T-helper 1 cell (primary cell): ENCODE measurements at places on chromosomes 16 and 17.

- DNase-seq, result no peak
These were observed 106.3 kb upstream of the CRHR1 start for GRCh38 chr17:45677770-45678169.

DNA sequence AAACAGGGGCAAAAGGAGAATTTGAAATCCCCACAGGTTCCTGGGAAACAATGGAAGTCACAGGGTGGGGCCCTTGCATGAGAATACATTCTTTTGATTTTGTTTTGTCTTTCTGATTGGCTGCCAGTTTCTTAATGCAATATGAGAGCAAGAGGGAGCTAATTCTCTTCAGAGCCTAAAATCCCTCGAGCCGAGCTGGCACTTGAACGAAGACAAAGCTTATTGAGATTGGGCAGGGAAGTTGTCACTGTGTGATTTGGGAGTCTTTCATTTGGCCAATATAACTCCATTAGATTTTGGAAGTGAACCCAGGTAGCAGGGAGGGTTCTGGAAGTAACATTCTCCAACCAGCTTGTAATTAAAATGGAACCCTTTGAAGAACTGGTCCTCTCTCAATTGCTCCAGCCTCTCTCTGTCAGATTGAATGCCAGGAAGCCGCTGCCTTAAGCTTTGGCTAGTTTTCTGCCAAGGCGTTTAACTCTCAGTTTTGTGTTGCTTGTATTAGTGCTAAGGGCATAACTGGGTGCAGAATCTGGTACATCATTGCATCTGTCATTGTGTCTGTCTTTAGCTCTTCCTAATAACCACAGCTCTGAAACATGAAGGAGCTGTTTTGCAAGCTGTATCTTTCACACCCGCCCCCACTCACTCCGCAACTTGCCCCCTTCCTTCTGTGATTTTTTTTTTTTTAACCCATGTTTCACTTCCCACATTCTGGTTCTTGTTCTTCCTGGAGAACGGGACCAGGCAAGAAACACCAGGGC is 272.0 kb downstream of the MAF start:
- DNase-seq, result no peak

DNA sequence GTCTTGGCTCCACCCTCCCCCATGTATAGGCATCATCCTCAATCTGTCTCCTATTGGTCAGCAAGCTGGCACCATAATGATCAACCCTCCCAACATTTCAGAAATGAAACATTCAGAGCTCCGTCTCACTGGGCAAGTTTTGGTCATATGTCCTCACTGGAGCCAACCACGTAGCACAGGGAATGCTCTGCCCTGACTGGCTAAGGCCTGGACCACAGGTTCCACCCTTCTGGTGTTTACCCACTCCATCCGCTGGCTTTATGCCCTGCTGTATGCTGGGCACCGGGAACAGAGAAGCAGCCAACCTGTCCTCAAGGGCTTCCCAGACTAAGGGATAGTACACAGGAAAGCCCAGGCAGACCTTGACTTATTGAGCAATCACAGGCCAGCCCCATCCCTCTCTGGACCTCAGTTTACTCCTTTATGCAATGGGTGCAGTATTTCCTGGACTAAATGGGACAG is 20.5 kb downstream of the MYO15A start:
- no peak for DNase-seq

- no peak for DNase-seq
These were observed 439.6 kb downstream of the KCNJ2 start for GRCh38 chr17:70608957-70609356.

DNA sequence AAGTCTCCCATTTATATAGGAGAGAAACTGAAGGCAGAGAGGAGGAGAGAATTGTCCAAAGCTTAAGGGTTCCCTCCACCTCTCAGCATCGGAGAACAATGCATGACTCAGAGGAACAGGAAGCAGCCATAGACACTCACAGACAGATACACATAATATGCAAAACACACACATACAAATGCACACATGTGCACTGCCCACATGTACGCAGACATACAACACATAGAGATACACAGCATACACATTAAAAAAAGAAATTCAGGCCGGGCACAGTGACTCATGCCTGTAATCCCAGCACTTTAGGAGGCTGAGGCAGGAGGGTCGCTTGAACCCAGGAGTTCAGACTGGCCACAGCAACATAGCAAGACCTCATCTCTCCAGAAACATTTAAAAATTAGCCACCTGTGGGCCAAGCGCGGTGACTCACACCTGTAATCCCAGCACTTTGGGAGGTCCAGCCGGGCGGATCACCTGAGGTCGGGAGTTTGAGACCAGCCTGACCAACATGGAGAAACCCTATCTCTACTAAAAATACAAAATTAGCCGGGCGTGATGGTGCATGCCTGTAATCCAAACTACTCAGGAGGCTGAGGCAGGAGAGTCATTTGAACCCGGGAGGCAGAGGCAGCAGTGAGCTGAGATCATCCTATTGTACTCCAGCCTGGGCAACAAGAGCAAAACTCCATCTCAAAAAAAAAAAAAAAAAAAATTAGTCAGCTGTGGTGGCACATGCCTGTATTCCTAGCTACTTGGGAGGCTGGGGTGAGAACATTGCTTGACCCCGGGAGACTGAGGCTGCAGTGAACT is 11.3 kb downstream of the ERAL1 start:
- DNase-seq, result no peak

DNA sequence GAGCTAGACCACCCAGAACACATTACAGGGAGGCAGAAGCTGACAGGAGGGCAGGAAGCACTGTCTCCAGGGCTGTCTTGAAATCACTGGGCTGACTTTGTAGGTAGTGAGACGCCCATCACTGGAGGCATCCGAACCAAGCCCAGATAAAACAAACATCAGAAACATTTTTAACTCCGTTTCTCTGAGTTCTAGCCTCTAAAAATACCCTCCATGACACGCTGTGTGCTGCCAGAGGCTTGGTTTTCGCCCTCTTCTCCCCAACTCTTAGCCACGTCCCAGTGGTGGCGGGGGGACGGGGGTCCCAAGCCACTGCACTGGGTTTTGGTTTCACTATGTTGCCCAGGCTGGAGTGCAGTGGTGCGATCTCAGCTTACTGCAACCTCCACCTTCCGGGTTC is 1.2 kb downstream of the CEP295NL start:
- DNase-seq, result no peak

DNA sequence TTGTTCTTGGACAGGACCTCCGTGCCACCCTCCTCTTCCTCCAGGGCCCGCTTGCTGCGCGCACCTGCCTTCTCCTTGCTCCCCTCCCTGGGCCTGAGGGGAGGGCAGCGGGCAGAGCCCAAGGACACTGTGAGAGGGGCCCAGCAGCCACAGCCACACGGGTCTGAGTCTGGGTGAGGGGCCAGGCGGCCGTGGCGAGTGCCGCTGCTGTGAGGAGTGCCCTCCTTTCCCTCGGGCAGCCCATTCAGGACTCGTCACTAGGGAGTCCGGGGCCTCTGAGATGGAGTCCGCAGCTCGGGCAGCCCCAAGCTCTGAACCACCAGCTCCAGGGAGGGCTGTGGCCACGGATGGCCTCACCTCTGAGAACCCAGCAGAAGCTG is 5.6 kb downstream of the DUS1L start:
- DNase-seq, result no peak

DNA sequence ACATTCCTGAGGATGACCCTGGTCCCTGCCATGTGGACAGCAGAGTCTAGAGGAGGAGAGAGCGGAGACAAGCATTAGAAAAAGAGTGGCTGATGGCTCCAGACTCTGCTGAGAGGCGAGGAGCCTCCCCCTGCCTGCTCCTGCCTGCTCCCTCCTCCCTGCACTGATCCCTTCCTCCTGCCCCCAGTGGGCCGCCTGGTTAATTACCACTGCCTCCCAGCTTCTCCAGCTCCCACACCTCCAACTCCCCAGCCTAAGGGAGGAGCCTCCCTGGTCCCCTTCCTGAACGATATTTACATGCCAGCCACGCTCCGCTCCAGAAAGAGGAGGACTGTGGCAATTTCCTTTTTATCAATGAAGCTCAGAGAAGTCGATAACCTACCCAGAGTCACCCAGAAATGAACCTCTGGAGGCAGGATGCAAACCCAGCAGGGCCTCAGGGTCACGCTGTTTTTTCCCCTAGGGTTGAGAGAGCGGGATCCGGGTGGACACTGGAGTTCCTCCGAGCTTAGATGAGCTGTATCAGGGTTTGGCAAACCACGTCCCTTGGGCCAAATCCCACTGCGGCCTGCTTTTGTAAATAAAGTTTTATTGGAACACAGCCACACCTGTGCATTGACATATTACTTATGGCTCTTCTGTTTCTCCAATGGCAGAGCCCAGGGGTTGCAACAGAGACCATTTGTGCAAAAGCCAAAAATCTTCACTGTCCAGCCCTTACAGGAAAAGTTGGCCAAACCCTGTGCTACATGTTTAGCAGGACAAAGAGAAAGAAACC is 27.1 kb upstream of the JPH3 start:
- DNase-seq, result no peak

DNA sequence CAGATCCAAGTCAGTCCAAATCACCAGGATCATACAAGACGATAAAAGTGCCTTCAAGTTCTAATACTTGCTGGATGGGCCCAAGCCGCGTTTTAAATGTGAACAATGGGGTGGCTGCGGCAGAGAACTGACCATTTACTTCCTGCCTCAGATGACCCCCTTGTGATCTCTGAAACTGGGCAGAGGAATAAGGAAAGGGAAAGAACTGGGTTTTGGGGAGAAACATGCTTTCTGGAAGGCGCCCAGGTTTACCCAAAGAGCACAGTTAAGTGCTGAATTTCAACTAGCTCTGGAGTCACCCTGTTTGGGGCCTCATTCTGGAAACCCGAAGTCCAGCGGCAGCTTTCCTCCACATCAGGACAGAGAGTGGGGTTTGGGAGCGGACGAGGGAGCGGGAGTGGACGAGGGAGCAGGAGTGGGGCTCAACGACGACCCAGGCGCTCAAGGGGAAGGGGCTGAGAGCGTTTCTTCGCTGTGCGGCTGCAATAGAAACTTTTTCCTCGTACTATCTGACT is 1.6 kb downstream of the FAM20A start:
- DNase-seq, result no peak

- no peak for DNase-seq
These were observed 22.8 kb downstream of the CPNE2 start for GRCh38 chr16:57115168-57115513.

DNA sequence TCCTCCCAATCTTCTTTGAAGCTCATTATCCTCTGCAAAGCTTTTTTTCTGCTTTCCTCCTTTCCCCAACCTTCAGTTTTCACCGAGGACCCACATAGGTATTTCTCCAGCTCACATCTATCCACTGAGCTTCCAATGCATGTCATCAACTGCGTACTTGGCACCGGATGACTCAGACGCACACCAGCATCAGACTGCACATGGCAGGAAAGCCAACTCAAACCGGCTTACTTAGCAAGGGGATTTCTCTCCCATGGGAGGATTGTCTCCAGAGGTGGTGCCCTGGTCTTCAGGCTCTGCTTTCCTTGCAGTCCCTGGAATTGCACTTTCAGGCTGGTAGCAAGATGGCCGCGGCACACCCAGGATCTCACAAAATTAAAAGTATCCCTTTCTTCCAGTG is 1.7 kb upstream of the AKTIP start:
- no peak for DNase-seq

GRCh38 chr17:73757420-73757819 is 113.2 kb upstream of the SDK2 start:
- DNase-seq, result no peak

DNA sequence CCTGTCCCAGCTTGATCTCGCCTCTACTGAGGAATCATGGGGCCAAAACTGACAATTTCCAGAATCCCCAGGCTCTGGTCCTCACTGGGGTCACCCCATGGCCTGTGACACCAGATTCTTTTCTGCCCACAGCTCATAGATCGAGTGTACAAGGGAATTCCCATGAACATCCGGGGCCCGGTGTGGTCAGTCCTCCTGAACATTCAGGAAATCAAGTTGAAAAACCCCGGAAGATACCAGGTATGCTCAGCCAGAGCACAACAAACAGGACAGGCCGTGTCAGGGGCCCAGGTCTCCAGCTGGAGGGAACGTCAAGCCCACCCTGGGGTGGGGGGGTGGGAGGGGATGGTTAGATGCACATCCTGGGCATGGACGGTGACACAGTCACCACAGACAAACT is 17.5 kb downstream of the USP6 start:
- DNase-seq, result no peak

DNA sequence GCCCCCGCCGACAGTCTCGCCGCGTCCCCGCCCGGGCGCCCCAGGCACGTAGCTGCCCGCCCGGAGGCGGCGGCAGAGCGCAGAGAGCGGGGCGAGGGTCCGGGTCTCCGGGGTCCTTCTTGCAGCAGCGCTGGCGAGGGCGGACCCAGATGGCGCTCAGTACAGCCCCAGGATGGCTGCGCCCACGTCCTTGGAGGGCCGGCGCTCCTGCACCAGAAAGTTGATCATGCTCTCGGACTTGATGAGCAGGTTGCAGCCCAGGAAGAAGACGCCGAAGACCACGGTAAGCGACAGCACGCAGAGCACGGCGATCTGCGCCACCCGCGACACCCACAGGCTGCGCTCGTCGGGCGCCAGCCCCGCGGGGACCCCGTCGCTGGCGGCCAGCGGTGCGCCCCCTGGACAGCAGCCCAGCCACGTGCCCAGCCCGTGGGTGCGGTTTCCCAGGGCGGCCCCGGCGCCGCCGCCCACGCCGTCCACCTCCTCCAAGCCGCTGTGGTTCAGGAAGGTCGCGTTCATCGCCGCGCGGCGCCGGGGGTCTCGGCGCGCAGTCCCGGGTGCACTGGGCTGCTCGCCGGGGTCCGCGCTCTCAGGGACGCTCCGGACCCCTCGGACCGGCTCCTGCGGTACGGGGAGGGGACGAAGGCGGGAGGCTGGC is 435 bp downstream of the RPRML start:
- DNase-seq, result no peak

GRCh38 chr17:66978514-66979061 is 14.1 kb downstream of the CACNG4 start:
- DNase-seq, result no peak

DNA sequence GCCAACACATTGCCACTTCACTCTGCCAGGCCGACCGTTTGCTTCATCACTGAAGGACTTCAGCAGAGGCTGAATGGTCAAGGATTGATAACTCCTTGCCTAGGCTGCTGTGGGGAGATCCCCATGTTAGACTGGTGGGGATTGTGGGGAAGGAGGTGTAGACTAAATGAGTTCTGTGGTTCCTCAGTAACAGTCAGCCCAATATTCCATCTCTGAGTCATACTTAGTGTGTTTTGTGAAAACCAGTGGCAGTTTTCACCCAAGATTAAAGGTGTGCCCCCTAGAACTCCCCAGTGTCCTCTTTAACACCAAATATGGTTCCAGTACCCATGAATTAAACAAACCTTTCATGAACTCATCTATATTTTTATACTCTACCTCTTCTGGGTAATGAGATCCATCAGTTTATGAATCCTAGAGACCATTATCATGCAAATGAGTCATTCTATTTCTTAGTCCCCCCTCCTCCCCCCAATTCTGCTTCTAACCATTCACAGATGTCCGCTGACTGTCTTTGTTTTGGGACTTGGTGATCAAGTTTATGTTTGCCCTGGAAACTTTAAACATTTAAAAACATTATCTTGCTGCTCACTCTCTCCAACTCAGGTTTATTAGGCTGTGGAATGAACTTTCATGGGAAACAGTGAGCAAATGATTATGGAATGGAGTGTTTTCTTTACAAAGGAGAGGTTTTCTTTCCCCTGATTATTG is 66.8 kb upstream of the GAS7 start:
- DNase-seq, result no peak
